Activated naive CD4-positive, alpha-beta T cell treated with anti-CD3 and anti-CD28 coated beads, Interleukin-2, amount 50 U/mL, for 72 hours (primary cell): ENCODE measurements at places on chromosomes 7 and 10. TPM values are rescaled to one million over a fixed set of nuclear protein-coding genes. Genes with fewer than 3 reads are reported as not detected.

The ANKRD61 gene
- total RNA-seq: not detected

The FXYD4 gene
- not detected for total RNA-seq

The EVX1 gene
- not detected for total RNA-seq

The STRIP2 gene
- total RNA-seq: 120 TPM

The CDK6 gene
- total RNA-seq: 91.6 TPM

The WEE2 gene
- total RNA-seq: not detected

The UNCX gene
- total RNA-seq: not detected

The SRGN gene
- 490 TPM for total RNA-seq

The CPA2 gene
- total RNA-seq: not detected

The OPALIN gene
- not detected for total RNA-seq

The CEP55 gene
- total RNA-seq: 85.1 TPM

The IL15RA gene
- 6.6 TPM for total RNA-seq
